ENCODE measurements at places on chromosomes 5 and 9. TPM values are rescaled to one million over a fixed set of nuclear protein-coding genes. Genes with fewer than 3 reads are reported as not detected.
A peak's percentile ranks its signal among the peaks of the same experiment; 100 is the strongest.

DNA sequence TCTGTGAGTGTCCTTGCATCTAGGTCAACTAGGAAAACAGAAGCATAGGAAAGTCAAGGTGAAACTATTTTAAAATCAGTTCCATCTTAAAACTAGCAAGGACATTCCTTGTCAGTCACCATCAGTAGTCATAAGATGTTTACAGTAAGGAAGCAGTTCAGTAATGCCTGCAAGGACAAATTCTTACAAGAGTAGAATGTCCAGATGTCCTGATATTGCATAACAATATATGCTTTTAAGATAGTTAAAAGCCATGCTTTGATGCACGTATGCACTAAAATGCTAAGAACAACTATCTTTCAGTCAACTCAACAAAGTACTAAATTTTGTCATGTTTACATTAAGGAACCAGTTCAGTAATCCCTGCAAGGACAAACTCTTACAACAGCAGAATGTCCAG, 11.3 kb upstream of the SVEP1 start:
- no peak for DNase-seq

GRCh38 chr5:77182367-77182766, 28.1 kb upstream of the PDE8B start:
- DNase-seq = no peak

- DNase-seq = peak; percentile 72
Observed at GRCh38 chr5:95620030-95620869, at the start of gene GPR150. GPR150 (plus strand) TSS chr5:95620087; CDS start chr5:95620276, 189 bp downstream.

- DNase-seq = no peak
Observed at GRCh38 chr5:38341641-38342040, 83.3 kb downstream of the EGFLAM start.

DNA sequence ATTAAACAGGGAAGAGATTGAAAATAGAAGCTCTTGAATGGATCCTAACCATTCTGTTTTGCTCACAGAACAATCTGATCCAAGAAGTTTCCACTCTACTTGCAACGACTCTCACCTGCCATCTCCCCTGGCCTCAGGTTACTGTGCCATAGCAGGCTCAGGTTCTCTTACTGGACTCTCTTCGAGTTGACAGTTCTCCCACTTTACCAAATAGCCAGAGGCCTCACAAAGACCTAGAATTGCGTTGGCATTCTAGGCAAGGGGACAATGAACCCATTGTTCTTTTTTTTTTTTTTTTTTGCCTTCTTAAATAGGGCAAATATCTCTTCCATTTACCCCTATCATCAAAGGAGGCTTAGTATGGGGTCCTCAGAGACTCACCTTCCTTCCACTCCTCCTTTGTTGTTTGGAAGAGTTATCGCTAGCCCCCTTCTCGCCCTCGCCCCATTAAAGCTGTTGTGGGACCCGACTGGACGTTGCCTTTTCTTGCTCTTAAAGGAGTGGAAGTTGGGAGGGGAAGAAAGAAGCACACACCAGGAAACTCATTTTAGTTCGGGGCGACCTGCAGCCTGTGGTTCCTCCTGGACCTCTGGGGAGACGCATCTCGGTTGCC, 688 bp upstream of the PLPPR1 start:
- DNase-seq = no peak

DNA sequence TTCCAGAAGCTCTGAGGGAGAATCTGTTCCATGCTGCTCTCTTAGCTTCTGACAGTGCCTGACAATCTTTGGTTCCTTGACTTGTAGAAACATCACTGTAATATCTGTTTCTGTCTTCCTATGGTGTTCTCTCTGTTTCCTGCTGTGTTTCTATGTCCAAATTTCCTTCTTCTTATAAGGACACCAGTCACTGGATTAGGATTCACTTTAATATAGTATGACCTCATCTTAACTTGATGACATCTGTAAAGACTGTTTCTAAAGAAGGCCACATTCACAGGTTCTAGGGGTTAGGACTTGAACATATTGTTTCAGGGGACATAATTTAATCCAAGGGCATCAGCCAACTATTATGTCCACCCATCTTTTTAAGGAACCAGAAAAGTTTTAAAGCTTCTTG, 265.6 kb downstream of the ZSWIM6 start:
- no peak for DNase-seq

GRCh38 chr5:27144456-27144855, 106.1 kb upstream of the CDH9 start:
- no peak for DNase-seq

- DNase-seq = no peak
Observed at GRCh38 chr5:171661143-171661542, 124.5 kb upstream of the SMIM23 start.

- no peak for DNase-seq
Observed at GRCh38 chr9:94034511-94034910, 49.8 kb upstream of the PTPDC1 start.

GRCh38 chr5:139457241-139457640, 5.3 kb downstream of the ECSCR start:
- no peak for DNase-seq

DNA sequence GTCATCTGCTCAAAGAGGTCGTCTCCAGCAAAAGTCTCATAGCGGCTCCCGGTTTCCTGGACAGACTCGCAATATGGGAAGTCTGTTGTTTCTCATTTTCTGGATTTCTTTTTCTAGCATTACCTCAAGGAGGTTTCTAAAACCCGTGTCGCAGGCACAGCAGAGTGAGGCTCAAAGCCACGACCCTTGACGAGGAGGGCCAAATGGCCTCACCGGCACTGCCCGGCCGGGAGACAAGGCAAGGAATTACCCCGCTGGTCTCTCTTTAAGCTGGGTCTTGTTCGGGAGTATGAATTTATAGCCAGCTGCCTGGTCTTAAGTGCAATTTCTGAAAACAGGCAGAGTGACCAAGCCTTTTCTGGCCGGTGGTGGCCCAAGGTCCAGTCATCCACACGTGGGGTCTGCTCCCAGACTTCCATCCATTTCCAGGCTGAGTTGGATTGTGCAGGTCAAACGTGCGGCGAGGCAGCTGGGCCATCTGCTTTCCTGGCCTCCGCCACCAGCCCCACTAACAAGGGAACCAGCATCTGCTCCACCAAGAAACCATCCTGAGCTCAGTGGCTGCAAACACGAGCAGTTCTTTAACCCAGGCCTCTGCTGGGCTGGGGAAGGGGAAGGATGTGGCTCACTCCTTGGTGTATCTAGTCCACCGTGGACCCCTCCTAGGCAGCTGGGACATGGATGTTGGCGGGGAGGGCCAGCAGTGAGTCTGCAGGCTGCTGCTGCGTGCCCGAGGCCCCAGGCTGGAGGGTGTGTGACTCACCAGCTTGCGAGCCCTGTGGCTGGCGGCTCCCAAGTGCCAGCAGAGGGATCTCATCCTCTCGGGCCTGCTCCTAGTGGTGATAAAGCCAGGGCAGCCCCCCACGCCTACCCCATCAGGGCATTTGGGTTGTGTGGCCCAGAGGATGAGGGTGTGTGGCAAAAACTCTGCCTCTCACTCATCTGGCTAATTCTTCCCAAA, 55.6 kb upstream of the COL5A1 start:
- DNase-seq = no peak

- DNase-seq = peak; percentile 68
Observed at GRCh38 chr9:35703906-35704672, 14.4 kb upstream of the TPM2 start.

- DNase-seq = no peak
Observed at GRCh38 chr5:176788941-176789872, 21.2 kb upstream of the UNC5A start.

- peak; percentile 56 for DNase-seq
Observed at GRCh38 chr5:55903121-55903701, 52.1 kb downstream of the IL31RA start.

- no peak for DNase-seq
Observed at GRCh38 chr9:120668399-120668798, 45.9 kb downstream of the MEGF9 start.

- no peak for DNase-seq
Observed at GRCh38 chr5:92064993-92065392, 681.9 kb upstream of the ARRDC3 start.

DNA sequence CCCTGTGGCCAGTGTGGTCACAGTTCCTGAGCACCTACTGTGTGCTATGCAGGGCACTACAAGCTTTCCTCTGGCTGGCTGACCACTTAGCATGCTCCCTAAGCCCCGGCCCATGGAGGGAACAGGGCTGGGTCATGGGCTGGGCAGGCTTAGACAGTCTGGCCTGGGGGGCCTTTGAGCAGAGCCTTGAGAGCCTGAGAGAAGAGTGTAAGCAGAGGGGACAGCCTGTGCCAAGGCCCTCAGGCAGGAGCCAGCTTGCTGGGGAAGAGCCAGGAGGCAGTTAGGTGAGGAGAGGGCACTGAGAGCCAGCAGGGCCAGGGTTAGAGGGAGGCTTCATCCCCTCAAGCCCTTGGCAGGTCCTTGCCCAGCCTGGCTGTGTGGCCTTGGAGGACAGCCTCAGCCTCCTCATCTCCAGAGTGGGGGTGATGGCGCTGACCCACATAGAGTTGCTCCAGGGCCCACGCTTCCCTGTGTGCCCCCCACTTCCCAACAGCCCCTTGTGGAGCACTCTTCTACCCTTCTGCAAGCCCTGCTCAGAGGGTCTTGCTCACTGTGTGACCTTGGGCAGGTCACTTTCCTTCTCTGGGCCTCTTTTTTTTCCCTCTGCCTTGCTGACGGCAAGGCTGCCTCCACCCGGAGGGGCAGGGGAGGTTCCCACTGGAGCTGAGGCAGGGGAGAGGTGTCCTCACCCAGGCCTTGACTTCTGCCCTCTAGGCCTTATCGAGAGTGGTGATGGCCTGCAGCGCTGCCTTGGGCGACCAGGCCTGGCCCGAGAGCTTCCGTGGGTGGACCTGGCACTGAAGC, 107.1 kb downstream of the PHF2 start:
- no peak for DNase-seq

DNA sequence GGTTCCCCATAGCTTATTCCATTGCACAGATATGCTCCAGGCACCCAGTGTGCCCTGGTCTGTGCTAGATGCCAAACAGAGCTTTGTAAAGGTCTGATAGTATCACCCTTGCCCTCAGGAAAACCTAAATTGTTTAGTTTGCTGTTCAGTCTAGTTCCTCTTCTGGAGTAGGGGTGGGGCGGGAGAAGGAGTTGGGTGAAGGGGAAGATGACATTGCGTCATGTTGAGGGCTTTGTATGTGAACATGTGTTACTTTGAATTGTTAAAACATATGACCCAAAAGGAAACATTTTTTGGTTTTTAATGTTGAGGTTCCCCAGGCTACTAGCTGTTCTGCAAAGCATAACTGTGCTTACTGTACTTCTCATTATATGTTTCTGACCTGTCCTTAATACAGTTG, 40.6 kb downstream of the HACD4 start:
- DNase-seq = peak; percentile 38

DNA sequence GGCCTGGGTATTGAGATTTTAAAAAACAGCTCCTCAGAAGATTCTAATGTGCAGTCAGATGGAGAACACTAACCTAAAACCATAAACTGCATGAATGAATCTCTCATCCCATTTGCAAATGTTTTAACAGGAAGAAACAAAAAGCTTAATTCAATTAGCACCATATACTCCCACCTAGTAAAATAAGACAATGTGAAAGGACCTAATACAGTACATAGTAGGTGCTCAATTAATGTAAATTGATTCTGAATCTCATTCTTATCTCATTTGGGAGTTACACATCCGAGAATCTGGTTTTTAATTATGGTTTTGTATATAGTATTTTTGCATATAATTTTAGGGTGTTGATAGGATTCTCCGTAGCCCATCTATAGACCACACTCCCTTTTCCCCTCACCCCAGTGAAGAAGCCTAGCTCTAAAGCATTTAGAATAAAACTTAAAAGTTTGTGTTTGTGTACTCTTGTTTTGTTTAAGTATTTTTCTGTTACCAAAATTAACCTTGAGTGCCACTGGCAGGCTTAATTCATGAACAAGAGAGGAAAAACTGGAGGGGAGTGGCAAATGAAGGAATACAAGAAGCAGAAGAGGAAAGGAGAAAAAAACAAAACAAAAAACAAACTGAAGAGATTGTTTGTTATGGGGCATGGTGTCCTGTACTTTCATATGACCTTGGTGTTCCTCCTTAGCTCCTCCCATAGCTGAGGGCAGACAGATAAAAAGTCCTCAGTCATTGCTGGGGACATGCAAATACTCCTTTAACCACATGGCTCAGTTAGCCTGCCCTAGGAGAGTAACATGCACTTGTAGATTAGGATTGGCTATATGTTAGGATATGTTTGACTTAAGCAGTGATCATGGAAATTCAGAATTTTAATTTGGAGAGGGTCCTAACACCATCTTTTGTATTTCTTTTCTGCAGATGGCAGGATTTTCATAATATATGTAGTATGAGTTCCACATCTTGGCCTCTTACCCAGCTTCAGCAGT, 1.2 kb downstream of the RNF14 start:
- no peak for DNase-seq

DNA sequence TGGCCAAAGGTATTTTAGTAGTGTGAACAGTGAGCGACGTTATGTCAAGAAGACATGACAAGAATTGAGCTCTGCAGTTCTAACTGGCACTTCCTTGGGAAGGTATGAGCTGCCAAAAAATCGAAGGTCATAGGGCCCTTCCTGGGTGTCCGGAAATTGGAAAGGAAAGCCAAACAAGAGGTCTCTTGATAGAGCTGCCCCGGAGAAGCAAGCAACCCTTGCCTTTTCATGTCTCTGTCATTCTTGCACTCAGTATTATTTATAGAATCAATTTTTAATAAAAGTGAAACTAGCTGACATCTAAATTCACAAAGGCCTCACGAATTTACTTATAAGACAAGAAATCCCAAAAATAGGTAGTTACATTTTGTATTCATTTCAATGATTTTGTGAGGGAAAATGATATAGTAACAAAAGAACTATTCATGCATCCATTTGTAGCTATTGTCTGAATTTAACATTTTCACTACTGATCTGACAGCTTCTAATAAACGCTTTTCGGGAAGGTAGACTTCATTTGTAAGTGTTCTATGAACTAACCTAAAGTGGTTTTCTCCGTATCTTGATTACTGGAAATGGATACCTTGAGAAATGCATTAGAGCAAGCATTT, 113.8 kb upstream of the VCAN start:
- DNase-seq = no peak

- no peak for DNase-seq
Observed at GRCh38 chr5:127700237-127700766, 2.9 kb upstream of the CCDC192 start.

GRCh38 chr9:87206064-87206661, 258.9 kb upstream of the GAS1 start:
- no peak for DNase-seq

DNA sequence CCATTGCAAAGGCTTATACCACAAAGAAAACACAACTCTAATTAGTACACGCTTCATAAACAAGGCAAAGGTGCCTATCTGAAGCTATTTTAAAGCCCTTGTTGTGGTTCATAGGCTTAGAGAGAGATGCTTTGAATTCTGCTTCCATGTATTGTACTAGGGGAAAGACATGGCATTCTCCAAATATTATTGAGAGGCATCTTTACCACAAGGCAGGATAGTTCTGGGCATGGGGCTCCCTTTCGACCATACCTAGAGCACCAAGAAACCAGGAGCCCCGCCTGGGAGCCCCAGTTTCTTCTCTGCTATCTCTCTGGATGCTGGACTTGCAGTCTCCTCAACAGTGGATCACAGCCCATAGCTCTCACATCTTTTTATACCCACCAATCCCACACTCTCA, 93.7 kb downstream of the NFIB start:
- DNase-seq = no peak

PPP2R2B gene
- total RNA-seq = 0.19 TPM

CSF1R gene
- total RNA-seq = 19.5 TPM

PCDHGA5 gene
- total RNA-seq = 6.6 TPM

GPX8 gene
- total RNA-seq = 6.8 TPM

GPRIN1 gene
- total RNA-seq = 0.56 TPM

SH3TC2 gene
- 16.7 TPM for total RNA-seq

GLT6D1 gene
- not detected for total RNA-seq

EXOC3 gene
- 46.4 TPM for total RNA-seq

CYLC2 gene
- not detected for total RNA-seq

SPAAR gene
- total RNA-seq = 8.3 TPM

ARL14EPL gene
- total RNA-seq = not detected

SAXO1 gene
- not detected for total RNA-seq
